Non-pigmented ciliary epithelial cell (primary cell): ENCODE measurements at places on chromosomes 4 and X.

- no peak for DNase-seq
Measured at GRCh38 chrX:11439846-11440245, 146.6 kb downstream of the AMELX start.

GRCh38 chr4:177155454-177155853 lies 154.2 kb upstream of the NEIL3 start:
- DNase-seq, result no peak

GRCh38 chr4:187380181-187380581 lies 615.4 kb upstream of the ZFP42 start:
- no peak for DNase-seq

GRCh38 chr4:94913316-94913715 lies 155.6 kb downstream of the BMPR1B start:
- no peak for DNase-seq

DNA sequence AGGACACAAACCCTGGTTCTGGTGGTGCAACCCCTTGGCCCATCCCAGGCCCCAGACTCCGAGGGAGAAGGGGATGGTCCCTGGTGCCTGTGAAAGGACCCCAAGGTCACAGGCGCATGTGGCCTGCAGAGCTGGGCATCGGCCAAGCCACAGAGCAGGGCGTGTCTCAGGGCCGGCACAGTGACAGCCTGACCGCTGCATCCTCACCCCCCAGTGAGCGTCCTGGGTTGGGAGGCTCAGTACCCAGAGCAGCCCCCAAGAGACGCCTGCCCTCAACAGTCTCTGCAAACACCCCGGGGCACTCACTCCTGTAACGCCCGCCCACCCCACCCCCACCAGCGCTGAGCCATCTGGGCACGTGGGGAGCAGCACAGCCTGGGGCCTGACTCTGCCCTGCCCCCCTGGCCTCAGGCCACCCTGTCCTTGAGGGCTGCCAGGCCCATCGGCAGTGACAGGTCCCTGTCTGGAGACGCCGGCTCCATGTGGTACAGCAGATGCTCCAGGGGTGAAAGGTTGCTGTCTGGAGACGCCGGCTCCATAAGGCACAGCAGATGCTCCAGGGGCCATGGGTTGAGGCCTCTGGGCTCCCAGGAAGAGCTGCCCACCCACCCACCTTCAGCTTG lies 24.5 kb upstream of the CPLX1 start:
- DNase-seq, result no peak

GRCh38 chr4:75880278-75880677 lies 22.0 kb downstream of the PPEF2 start:
- no peak for DNase-seq
